ENCODE measurements at places on chromosomes 16 and 17. TPM values are rescaled to one million over a fixed set of nuclear protein-coding genes. Genes with fewer than 3 reads are reported as not detected.

DNA sequence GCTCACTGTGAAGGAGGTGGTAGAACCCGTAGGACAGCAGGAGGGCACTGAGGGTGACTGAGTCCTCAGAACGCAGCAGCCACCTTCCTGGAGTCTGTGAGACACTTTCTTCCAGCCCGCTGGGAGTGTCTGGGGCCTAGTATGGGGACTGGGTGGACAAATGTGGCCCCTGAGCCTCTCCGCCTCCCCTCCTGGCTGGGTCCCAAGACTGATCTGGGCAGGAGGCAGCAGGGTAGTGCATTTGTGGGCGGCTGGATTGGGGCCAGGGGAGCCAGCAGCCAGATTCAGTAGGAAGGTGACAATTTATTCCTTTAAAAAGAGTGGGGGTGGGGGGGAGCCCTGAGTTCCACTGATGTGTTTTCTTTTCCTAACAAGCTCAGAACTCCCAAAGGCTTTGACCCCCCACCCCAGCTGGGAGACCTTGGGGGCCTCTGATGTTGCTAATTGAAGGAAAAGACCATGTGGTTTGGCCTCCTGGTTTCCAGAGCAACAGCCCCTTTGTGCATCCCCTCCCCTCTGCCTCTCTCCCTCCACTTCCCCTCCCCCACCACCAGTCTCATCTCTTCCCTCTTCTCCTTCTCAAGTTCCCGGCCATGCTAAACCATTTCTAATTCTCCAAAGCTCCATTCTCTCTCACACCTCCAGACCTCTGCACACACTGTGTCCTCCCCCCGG is 4.4 kb downstream of the CLEC19A start:
- H3K27ac ChIP-seq, result peak overlapping the region; percentile 80
- no peak for DNase-seq
- no peak overlapping the region for H3K4me3 ChIP-seq
- H3K4me1 ChIP-seq, result peaks cover 23% of the 10 kb centered on the region
- H3K27me3 ChIP-seq, result peaks cover 5% of the 10 kb centered on the region

DNA sequence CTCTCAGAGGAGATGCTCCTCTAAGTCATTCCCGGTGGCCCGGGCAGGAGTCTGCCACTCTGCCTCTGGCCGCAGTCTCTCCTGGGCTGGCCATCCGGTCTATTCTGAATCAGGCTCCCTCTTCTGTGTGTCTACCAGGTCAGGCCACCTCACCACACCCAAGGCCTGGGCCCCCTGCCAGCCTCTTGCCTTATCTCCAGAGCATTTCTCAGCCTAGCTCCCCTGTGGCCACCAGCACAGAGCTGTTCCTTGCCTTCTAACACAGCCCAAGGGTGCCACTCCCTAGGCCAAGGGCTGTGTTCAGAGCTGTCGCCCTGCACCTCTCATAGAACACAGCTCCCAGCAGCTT is 55.3 kb downstream of the MYO18A start:
- H3K36me3 ChIP-seq, result peaks cover 14% of the 10 kb centered on the region
- no peak for DNase-seq
- peak overlapping the region; percentile 22 for H3K27ac ChIP-seq
- H3K4me1 ChIP-seq, result peaks cover 1% of the 10 kb centered on the region
- no peaks in the 10 kb centered on the region for H3K27me3 ChIP-seq
- H3K4me3 ChIP-seq, result no peak overlapping the region

GRCh38 chr16:68658974-68659360 is 13.9 kb downstream of the CDH3 start:
- peaks cover 14% of the 10 kb centered on the region for H3K27me3 ChIP-seq
- H3K36me3 ChIP-seq, result no peaks in the 10 kb centered on the region
- DNase-seq, result no peak
- H3K4me1 ChIP-seq, result peaks cover 1% of the 10 kb centered on the region

- H3K27ac ChIP-seq, result no peak overlapping the region
- no peaks in the 10 kb centered on the region for H3K36me3 ChIP-seq
- no peak overlapping the region for H3K4me3 ChIP-seq
- H3K4me1 ChIP-seq, result no peaks in the 10 kb centered on the region
- no peak for DNase-seq
These were observed 305.6 kb upstream of the AXIN2 start for GRCh38 chr17:65867014-65867413.

- H3K36me3 ChIP-seq, result peaks cover 12% of the 10 kb centered on the region
- H3K27ac ChIP-seq, result peak overlapping the region; percentile 73
- H3K4me3 ChIP-seq, result no peak overlapping the region
- DNase-seq, result no peak
These were observed 4.5 kb upstream of the IRX3 start for GRCh38 chr16:54290833-54291655.

GAS7 gene
- total RNA-seq, result 0.21 TPM

KRT14 gene
- total RNA-seq, result not detected

- no peak for DNase-seq
- H3K27ac ChIP-seq, result no peak overlapping the region
- H3K36me3 ChIP-seq, result no peaks in the 10 kb centered on the region
- H3K4me3 ChIP-seq, result no peak overlapping the region
- peaks cover 4% of the 10 kb centered on the region for H3K4me1 ChIP-seq
- peaks cover 2% of the 10 kb centered on the region for H3K27me3 ChIP-seq
These were observed 5.4 kb upstream of the AANAT start for GRCh38 chr17:76461765-76462555.

CA7 gene
- 0.28 TPM for total RNA-seq

GRCh38 chr17:78322858-78323455 is 36.9 kb downstream of the SOCS3 start:
- no peaks in the 10 kb centered on the region for H3K27me3 ChIP-seq
- no peak overlapping the region for H3K4me3 ChIP-seq
- no peaks in the 10 kb centered on the region for H3K36me3 ChIP-seq
- no peak for DNase-seq
- H3K4me1 ChIP-seq, result peaks cover 13% of the 10 kb centered on the region
- H3K27ac ChIP-seq, result peak overlapping the region; percentile 10

GRCh38 chr17:64992325-64992802 is 64.2 kb downstream of the GNA13 start:
- H3K27me3 ChIP-seq, result peaks cover 2% of the 10 kb centered on the region
- H3K36me3 ChIP-seq, result peaks cover 2% of the 10 kb centered on the region
- H3K27ac ChIP-seq, result peak overlapping the region; percentile 70
- no peak for DNase-seq

MARCHF10 gene
- total RNA-seq, result not detected

- H3K4me3 ChIP-seq, result no peak overlapping the region
- H3K36me3 ChIP-seq, result no peaks in the 10 kb centered on the region
- peaks cover 6% of the 10 kb centered on the region for H3K27me3 ChIP-seq
- DNase-seq, result no peak
These were observed 62.3 kb upstream of the CDH5 start for GRCh38 chr16:66304151-66304550.

ATP1B2 gene
- 0.14 TPM for total RNA-seq

- no peak for DNase-seq
- peak overlapping the region; percentile 25 for H3K27ac ChIP-seq
- peaks cover 4% of the 10 kb centered on the region for H3K4me1 ChIP-seq
These were observed 389 bp downstream of the DUS1L start for GRCh38 chr17:82065193-82065637.

SLFN12 gene
- total RNA-seq, result 7.8 TPM

- H3K27ac ChIP-seq, result peak within 1 kb of the TSS; percentile 72
- peaks cover 30% of the 10 kb centered on the region for H3K36me3 ChIP-seq
- H3K4me1 ChIP-seq, result peaks cover 47% of the 10 kb centered on the region
- peak; percentile 93 for DNase-seq
- no peaks in the 10 kb centered on the region for H3K27me3 ChIP-seq
These were observed at the start of gene TTYH2 for GRCh38 chr17:74212913-74213791. TTYH2 (plus strand) TSS chr17:74213571; CDS start chr17:74213588, 17 bp downstream.

DNA sequence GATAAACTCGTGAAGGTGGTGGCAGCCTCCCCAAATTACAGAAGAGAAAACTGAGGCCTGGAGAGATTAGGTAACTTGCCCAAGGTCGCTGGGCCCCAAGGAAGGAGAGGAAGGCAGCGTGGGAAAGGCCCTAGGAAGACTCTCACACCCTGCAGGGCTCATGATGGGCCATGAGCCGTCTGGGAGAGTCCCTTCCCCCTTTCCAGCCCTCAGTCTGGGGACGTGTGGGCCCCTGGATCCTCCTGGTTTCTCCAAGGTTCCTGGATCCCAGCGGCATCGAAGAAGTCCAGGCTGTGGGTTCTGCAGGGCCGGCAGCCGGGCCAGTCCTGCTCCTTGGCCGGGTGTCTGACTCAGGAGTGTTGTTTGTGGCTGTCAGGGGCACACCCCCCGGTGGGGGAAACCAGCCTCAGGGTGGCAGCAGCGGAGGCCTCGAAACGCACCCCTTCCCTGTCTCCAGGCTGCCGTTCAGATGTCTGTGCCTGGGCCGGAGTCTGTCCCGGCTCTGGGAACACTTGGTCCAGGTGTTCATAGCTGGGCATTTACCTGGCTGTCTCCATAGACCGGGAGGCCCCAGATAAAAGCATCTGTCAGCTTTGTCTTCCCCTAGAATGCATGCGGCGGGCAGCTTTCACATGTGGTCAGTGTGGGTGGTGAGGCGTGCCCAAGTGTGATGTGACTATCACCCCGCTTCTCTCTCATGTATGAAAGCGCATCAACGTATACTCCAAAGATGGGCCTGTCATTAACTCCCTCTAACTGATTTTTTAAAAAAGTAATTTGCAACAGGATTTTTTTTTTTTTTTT is 3.7 kb upstream of the RAP1GAP2 start:
- DNase-seq, result peak; percentile 77
- H3K36me3 ChIP-seq, result no peaks in the 10 kb centered on the region

DNA sequence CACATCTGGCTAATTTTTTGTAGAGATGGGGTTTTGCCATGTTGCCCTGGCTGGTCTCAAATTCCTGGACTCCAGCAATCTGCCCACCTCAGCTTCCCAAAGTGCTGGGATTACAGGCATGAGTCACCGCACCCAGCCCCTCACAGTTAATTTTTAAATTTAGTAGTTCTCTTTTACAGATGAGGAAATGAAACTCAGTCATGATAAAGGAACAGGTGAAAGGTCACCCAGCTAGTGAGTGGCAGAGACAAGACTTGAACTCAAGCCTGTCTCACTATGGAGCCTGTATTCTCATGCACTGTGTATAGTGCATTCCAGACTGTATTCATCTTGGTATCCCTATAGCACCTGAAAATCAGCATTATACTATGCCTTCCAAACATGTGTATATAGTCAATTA is 77.1 kb upstream of the WSB1 start:
- peak; percentile 16 for DNase-seq
- no peak overlapping the region for H3K27ac ChIP-seq
- peaks cover 3% of the 10 kb centered on the region for H3K27me3 ChIP-seq
- no peaks in the 10 kb centered on the region for H3K36me3 ChIP-seq
- peaks cover 5% of the 10 kb centered on the region for H3K4me1 ChIP-seq
- H3K4me3 ChIP-seq, result no peak overlapping the region

DNA sequence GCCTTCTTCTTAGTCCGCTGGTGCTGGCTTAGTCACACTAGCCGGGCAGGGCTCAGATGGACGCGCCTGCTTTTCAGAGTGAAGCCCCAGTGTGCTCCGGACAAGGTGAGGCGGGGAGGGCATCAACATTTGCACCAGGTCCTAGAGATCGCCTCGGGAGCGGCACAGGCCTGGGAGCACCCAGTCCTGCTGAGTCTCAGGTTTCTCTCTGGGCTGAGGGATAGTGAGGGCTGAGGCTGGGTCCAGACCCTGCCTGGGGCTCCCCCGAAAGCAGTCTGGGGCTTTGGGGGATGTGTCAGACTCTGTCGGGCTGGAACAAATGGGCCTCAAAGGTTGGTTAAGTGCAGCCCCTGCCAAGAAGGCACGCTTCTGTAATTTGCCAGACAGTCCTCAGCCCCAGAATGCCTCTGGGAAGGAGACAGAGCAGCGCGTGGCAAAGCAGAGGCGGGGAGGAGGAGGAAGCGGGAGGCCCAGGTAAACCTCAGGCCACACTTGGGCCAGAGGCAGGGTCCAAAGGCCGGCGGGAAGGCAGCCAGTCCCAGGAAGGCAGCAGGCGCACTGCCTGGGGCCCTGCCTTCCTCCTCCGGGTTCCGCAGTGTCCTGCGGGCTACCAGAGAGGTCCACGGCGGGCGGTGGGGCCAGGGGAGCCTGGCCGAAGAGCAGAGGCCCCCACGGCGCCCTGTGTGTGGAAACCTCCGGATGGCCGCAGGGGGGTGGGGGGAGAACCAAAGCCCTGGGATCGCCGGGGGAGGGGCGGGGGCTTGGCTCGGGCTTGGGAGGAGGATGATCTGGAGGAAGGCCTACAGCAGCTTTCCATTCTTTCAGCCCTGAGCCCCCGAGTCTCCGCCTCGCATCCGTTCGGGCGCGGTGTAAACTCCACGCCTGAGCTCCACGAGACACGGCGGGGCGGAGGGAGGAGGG is 39.5 kb upstream of the ATP2A3 start:
- no peak overlapping the region for H3K27ac ChIP-seq
- H3K27me3 ChIP-seq, result peaks cover 4% of the 10 kb centered on the region
- peaks cover 17% of the 10 kb centered on the region for H3K36me3 ChIP-seq
- H3K4me3 ChIP-seq, result no peak overlapping the region
- H3K4me1 ChIP-seq, result peaks cover 7% of the 10 kb centered on the region
- no peak for DNase-seq

ABCA8 gene
- not detected for total RNA-seq

TP53TG3D gene
- total RNA-seq, result not detected

- peaks cover 2% of the 10 kb centered on the region for H3K27me3 ChIP-seq
- H3K4me3 ChIP-seq, result no peak overlapping the region
- H3K4me1 ChIP-seq, result peaks cover 11% of the 10 kb centered on the region
- DNase-seq, result no peak
- H3K36me3 ChIP-seq, result no peaks in the 10 kb centered on the region
- no peak overlapping the region for H3K27ac ChIP-seq
These were observed 17.7 kb upstream of the DOK4 start for GRCh38 chr16:57504001-57504400.

- H3K36me3 ChIP-seq, result no peaks in the 10 kb centered on the region
- no peak for DNase-seq
- peaks cover 49% of the 10 kb centered on the region for H3K27me3 ChIP-seq
- peaks cover 5% of the 10 kb centered on the region for H3K4me1 ChIP-seq
These were observed 1.4 kb downstream of the NXPH3 start for GRCh38 chr17:49576917-49577649.

CDRT15 gene
- not detected for total RNA-seq

GRCh38 chr17:79546386-79546785 is 64.5 kb downstream of the RBFOX3 start:
- no peak for DNase-seq
- no peak overlapping the region for H3K4me3 ChIP-seq
- H3K36me3 ChIP-seq, result no peaks in the 10 kb centered on the region
- no peak overlapping the region for H3K27ac ChIP-seq

NOB1 gene
- 129 TPM for total RNA-seq

- no peak overlapping the region for H3K27ac ChIP-seq
- H3K36me3 ChIP-seq, result no peaks in the 10 kb centered on the region
- no peak for DNase-seq
- no peak overlapping the region for H3K4me3 ChIP-seq
These were observed 154.5 kb downstream of the CBLN1 start for GRCh38 chr16:49127103-49127502.

- H3K36me3 ChIP-seq, result peaks cover 72% of the 10 kb centered on the region
- no peak for DNase-seq
- H3K4me1 ChIP-seq, result peaks cover 27% of the 10 kb centered on the region
These were observed 92.7 kb downstream of the ABCC1 start for GRCh38 chr16:16042076-16042475.

DNA sequence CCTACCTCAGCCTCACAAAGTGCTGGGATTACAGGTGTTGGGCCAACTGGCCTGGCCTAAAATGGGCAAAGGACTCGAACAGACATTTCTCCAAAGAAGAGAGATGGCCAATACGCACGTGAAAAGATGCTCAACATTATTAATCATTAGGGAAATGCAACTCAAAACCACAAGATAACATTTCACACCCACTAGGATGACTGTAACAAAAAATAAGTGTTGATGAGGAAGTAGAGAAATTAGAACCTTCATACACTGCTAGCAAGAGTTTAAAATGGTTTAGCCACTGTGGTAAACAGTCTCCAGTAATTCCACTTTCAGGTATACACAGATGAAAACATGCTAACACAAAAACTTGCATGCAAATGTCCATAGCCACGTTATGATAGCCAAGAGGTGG is 5.7 kb downstream of the TMED6 start:
- H3K27ac ChIP-seq, result no peak overlapping the region
- H3K27me3 ChIP-seq, result no peaks in the 10 kb centered on the region

GRCh38 chr17:72538443-72538842 is 417.6 kb downstream of the SOX9 start:
- no peak overlapping the region for H3K27ac ChIP-seq
- no peaks in the 10 kb centered on the region for H3K36me3 ChIP-seq
- H3K27me3 ChIP-seq, result peaks cover 10% of the 10 kb centered on the region
- H3K4me3 ChIP-seq, result no peak overlapping the region

All from activated CD4-positive, alpha-beta T cell treated with anti-CD3 and anti-CD28 coated beads, Interleukin-2, amount 10 ng/mL, durations not matched to agents 24 days and 14 days (primary cell).